Ovary (tissue), 10 donors: ENCODE measurements at places on chromosomes 5 and 9. TPM values are rescaled to one million over a fixed set of nuclear protein-coding genes. Genes with fewer than 3 reads are reported as not detected.

CA9 gene
- total RNA-seq: 19.5 TPM

- no peak for DNase-seq
These were observed 339.4 kb downstream of the KDM4C start for GRCh38 chr9:7097040-7097715.

- no peak for DNase-seq
These were observed 239.8 kb downstream of the PBX3 start for GRCh38 chr9:125986966-125987365.

ZNF454 gene
- total RNA-seq: 4.4 TPM

DNA sequence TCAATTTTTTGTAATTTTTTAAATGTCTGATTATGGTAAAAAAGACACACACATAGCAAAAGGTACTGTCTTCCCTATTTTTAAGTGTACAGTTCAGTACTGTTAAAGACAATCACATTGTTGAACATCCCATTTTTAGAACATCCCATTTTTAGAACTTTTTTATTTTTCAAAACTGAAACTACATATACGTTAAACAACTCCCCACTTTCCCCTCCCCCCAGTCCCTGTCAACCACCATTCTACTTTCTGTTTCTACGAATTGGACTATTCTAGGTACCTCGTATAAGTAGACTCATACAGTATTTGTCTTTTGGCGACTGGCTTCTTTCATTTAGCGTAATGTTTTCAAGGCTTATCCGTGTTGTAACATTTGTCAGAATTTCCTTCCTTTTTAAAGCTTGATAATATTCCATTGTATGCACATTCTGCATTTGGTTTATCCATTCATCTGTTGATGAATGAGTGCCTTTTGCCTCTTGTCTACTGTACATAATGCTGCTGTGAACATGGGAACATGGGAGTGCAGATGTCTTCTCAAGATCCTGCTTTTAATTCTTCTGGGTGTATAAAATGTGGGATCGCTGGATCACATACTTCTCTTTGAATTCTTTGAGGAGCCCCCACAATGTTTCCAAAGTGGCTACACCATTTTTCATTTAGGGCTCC lies 154.0 kb downstream of the PIK3R1 start:
- no peak for DNase-seq

- no peak for DNase-seq
These were observed 16.2 kb upstream of the TCOF1 start for GRCh38 chr5:150341331-150341730.

COMMD10 gene
- 24.1 TPM for total RNA-seq

DNA sequence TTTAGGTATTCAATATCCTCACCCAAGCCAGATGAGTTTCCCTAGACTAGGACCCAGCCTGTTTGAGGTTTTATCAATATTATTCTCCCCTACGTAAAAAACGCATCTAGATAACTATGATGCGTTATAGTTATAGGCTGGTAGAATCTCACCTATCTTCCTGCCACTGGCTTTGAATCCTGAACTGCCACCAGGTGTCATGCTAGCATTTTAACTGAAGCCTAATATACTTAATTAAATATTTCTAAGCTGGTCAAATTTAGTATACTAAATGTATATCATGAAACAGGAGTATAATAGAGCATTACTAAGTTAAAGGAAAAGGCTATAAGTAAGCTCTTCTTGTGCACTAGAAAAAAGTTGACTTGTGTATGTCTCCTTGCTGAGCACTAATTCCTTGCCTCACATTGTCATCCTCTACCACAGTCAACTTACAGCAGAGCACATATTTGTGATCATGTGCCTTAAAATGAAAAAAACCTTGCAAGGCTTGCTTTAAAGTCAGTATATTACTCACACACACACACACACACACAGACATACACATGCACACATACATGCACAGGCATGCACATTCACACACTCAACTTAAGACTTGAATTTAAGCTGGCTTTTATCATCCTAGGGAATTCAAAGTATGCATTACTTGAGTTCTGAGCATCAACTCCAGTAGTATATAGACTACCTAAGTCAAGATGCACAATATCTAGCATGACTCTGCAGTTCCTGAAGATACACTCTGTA lies 303.4 kb downstream of the ADGRV1 start:
- no peak for DNase-seq

DNA sequence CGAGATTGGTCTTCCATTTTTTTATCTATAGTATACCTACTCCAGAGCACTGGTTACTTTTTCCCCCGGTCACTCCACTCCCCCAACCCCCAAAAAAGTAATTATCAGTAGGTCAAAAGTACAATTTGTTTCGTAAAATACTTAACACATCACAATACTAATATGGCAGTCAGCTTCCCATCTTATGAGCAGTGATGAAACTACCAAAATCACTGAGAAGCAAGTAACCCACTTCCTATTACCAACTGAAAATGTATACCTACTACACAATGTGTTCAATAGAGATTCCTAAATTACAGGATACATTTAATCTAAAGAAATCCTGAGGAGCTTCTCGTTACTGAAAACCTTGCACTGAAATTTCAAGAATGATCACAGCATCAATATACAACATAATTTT lies 1.9 kb downstream of the CERT1 start:
- no peak for DNase-seq

GRCh38 chr5:7546555-7546954 lies 150.6 kb downstream of the ADCY2 start:
- DNase-seq: no peak

KIF3A gene
- 8.0 TPM for total RNA-seq

DNA sequence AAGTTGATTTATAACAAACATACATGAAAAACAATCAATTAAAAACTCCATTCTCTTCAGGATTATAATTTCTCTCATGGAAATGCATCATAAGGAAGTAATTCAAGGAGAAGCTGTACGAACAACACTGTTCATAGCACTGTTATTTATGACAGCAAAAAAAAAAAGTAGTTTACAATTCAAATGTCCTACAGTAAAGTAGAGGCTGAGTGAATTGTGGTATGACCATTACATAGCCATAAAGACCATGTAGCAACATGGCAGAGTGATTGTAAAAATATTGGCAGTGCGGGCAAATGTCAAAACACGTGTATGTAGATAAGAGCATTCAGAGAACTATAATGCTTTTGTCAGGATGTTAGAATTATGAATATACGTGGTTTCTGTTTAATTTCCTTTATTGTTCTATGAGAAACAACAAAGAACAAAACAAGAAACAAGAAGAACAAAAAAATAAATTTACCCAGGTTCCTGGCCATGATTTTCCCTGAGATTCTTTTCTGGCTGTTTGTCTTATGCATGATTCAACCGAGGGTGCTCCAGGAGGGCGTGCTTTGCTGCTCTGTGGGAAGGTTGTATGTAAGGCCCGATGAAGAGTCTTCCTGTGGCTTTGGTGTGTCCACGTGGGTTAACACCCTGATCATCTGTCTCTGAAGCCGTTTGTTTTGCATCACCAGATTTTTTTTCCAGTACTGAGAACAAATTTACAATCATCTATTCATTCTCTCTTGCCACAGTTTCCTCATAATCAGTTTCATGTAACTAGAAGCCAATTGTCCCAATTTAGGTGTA lies 28.8 kb downstream of the GCNT4 start:
- no peak for DNase-seq

DNA sequence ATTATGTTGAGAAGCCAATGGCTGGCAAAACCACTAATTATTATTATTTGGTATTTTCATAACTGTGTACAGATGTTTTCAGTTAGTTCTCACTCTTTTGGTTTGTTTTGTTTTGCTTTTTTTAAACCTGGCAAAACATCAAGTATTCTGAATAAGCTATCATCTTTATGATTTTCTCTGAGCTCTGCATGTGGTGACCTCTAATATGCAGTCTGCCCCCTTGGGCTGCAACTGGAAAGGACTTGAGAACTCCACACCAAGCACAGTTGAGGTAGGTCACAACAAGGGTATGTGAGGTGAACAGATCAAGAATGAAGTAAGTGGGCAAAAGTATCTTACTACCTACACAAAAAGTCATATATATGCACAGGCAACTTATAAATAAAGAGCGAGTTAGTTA lies 202.2 kb downstream of the NFIB start:
- DNase-seq: no peak

DNA sequence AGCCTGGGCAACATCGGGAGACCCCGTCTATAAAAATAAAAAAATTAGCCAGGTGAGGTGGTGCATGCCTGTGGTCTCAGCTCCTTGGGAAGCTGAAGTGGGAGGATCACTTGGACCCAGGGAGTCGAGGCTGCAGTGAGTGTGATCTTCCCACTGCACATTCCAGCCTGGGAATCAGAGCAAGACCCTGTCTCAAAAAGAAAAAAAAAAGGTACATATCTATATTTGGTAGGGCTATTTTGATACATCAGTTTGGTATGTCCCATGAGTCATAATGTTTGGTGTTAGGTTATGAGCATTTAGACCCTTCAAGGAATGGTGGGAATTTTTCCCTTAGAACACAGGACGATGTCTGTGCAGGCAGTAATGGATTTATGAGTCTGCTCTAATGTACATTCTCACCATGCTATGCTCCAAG lies 55.3 kb upstream of the POU4F3 start:
- DNase-seq: no peak

DNA sequence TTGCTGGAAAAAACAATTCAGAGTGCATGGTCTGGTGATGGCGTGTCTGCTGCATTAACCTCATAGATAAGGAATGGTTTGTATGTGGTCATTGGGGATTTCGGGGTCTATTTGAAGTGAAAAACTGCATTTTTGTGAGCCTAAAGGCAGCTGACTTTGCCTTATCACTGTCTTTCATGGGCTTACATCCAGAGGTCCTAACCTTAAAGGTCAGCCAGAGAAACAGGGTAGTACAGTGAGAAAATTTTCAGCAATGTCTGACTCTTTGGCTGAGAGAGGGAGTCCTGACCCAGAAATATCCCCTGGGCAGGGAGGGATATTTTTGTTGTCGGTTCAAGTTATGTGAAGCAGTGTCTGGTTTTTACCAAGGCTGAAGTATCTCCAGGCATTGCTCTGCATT lies 5.7 kb downstream of the PCSK5 start:
- DNase-seq: no peak

- DNase-seq: no peak
These were observed 45.6 kb downstream of the S1PR3 start for GRCh38 chr9:89036891-89037290.

DNA sequence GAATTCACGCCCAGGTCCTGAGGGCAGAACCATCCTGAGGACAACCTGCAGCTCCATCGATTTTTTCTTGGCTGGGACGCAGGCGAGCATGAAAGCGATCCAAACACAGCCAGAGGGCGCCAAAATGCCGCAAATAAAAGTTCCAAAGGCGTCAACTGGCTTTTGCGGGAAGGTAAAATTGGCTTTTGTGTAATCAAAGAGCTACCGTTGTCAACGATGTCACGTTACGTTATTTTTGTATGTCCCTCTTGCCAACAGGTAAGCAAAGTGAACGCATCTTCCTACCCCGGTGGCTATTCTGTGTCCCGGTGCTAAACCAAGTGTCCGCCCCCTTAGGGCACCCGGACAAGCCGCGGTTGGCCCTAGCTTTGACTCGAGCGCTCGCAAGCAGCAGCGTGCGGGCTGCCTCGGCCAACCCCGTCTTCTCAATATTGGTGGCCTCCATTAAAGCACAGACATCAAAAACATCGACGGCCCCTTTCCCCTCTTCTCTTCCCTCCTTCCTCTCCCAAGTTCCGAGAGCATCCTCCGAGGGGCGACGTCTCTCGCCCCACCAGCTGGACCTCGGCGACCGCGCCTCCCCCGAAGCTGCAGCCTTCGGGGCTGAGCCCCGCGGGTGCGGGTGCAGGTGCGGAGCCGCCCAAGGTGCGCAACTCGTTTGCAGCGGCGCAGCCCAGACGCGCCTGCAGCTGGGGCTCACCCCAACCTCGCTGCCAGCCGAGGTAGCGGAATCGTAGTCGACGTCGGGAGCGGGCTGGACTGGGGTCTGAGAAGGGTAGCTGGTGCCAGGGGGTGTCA lies 1.1 kb upstream of the BASP1 start:
- DNase-seq: peak; percentile 84

DNA sequence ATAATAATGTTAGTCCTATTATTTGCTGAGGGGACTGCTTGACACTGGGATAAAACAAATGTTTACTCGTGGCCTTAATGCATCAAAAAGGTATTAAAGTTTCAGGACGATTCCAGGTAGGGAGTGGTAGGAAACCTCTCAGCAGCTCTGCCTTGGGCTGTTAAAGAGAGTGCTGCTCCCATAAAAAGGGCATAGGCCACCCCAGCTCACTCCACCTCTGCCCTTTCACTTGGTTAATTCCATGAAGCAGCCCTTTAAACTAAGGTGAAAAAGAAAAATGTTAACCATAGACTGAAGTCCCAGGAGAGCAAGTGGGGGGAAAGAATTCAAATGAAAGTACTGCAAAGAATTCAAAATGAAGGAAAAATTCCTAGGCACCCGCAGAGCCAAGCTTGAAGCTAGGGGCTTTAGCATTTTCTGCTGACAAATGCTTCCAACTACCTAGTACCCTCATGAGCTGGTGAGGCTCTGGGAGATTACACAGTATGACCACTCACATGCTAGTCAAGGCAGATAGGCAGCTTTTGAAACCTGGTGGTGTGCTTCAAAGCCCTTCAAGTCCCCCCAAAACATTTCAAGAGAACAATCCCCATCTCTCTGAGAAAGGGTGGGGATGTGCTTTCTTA lies 8.5 kb downstream of the KLF9 start:
- DNase-seq: no peak

DNA sequence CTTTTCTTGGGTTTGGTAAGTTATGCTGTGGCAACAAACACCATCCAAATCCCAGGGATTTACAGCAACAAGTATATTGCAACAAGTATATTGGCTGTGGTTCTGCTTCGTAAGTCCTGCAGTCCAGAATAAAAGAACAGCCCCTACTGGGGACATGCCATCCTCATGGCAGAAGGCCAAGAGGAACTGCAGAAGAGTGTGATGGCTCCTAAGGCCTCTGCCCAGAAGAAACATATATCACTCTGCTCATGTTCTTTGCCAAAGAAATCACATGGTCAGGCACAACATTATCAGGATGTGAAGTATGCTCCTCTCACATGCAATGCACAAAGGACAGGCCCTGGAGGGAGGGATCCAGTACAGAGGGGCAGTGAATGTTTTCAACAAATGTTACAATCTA lies 159.6 kb upstream of the TAS2R1 start:
- DNase-seq: no peak

DNA sequence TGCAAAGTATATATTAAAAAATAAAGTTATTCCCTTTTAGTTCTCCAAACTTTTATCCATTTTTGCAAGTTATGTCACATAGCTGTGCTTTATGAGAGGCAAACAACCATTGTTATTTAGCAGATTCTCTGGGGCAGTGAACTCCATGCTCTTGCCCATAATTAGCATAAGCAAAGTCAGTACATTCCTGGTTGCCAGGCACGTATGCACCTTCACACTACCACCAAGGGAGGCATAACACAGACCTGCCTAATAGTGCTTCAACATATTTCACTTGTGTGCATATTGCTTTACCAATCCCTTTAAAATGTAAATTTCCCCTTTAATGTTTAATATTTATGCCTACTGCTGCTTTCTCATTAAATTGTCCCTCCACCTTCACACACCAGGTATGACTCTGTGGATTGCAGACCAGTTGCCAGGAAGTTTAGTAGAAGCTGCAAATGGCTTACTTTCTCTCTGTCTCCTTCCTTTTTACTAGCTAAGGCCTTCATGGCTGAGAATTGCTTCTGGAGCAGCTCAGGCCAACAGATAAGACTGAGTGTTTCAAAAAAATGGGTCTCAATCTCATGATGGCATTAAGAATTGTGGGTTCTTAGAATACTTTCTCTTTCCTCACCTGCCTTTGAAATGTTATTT lies 388.2 kb downstream of the PRR16 start:
- no peak for DNase-seq

GRCh38 chr9:113734826-113735225 lies 141.3 kb upstream of the ZNF618 start:
- no peak for DNase-seq

GRCh38 chr5:127008300-127008975 lies 21.9 kb downstream of the MARCHF3 start:
- DNase-seq: no peak
